ENCODE measurements at places on chromosomes 6 and 20.

DNA sequence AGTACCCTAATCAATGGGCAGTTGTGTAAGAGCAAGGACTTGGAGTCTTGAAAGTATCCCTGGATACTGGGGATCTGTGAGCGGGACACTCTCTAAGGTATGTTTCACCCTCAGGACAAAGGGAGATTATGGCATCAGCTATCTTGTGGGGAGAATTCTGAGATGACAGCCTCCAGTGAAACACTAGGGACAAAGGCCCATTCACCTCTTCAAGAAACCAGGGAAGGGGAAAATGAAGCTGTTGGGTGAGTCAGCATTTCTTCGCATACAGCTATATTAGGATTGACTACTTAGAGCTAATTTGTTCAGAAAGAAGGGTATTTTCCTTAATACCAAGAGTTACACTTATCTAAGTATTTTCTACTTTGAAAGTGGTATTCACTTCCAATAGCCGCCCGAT lies 35.9 kb downstream of the OPN5 start:
- no peak for DNase-seq

DNA sequence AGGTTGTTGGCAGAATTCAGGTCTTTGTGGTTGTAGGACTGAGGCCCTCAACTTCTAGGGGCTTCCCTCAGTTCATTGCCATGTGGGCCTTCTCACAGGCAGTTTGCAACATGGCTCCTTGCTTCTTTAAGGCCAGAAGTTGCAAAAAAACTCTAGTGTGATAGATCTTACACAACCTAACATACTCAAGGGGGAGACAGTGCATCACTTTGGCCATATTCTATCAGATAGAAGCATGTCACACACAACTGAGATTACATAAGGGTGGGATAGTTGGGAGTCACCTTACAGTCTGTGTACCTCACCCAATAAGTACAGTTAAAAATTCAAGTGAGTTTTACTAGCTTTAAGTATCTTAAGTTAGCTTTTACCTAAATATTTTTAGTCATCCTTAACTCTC lies 1.6 kb downstream of the SIRPD start:
- no peak for DNase-seq

GRCh38 chr6:149593408-149593807 lies 27.2 kb downstream of the GINM1 start:
- DNase-seq, result no peak

DNA sequence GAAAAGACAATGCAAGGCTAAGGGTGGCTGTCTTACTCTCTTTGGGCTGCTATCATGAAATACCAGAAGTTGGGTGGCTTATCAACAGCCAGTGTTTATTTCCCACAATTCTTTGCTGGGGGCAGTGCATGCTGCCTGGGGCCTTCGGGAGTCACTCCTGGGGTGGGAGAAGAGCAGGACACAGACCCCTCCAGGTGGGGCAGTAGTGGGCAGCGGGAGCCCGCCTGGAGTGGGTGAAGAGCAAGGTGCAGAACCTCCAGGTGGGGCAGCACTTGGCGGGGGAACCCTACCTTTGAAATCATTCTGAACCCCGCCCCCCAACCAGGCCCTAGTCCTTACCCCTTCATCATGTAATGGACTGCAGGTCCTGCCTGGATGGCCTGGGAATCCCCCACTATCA lies 69.6 kb upstream of the THBS2 start:
- DNase-seq, result no peak

GRCh38 chr6:26056583-26057350 lies 30.5 kb upstream of the HFE start:
- peak; percentile 16 for DNase-seq

- DNase-seq, result no peak
These were observed 75.0 kb upstream of the FUCA2 start for GRCh38 chr6:143586557-143586956.

DNA sequence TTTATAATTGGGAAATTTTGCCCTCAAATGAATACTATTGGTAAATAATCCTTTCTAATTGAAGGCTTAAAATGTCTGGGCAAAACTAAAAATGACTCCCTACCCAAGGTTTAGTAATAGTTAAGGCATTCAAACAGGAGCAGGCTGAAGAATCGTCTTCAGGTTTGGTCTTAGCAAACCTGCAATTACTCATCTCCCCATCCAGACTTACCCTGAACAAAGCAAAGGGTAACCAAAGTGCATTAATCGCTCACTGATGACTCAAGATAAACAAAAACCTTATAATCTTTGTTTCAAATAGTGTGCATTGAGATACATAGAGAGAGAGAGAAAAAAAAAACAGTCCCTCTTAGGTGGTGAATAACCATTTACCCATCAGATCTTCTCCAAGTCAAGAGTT lies 225.5 kb downstream of the BMP2 start:
- DNase-seq, result no peak

- no peak for DNase-seq
These were observed 4.1 kb upstream of the C20orf204 start for GRCh38 chr20:64031822-64032314.

GRCh38 chr6:5599127-5599526 lies 337.8 kb downstream of the FARS2 start:
- DNase-seq, result no peak

- no peak for DNase-seq
These were observed 58.1 kb downstream of the RPRD1B start for GRCh38 chr20:38091441-38092216.

- DNase-seq, result no peak
These were observed 254.8 kb downstream of the FOXC1 start for GRCh38 chr6:1864496-1864895.

DNA sequence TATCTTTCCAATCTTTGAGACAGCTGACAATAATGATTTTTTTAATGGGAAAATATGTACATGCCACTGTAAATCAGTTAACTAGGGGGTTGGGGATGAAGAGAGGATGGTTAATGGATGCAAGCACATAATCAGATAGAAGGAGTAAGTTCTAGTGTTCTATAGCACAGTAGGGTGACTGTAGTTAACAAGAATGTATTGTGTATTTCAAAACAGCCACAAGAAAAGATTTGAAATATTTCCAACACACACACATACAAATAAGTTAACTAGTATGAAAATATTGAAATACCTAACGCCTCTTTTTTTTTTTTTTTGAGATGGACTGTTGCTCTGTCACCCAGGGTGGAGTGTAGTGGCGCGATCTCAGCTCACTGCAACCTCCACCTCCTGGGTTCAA lies 153.4 kb upstream of the SALL4 start:
- no peak for DNase-seq
